ENCODE measurements at places on chromosomes 4 and X.

- DNase-seq, result no peak
Measured at GRCh38 chr4:86130160-86130933, 229.5 kb downstream of the MAPK10 start.

GRCh38 chrX:10414862-10415261 lies 205.5 kb downstream of the MID1 start:
- DNase-seq, result no peak

DNA sequence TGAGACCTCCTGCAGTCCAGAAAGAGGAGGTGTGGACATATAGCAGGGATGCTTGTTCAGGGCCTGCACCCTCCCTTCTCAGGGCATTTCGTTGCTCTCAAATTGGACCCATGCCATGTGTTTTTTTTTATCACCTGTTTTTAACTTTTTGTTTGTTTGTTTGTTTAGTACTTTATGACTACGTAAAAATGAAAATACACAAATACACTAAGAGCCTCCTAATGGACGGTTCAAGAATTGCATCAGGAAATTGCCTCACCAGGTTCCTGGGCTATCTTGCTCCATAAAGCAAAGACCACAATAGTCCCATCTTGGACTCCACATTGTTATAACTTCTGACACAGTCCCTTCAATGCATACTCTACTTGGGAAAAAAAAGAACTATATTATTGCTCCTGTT lies 1685.9 kb upstream of the TENM3 start:
- no peak for DNase-seq

- no peak for DNase-seq
Measured at GRCh38 chr4:574346-575161, 1.5 kb downstream of the TMEM271 start.

- DNase-seq, result no peak
Measured at GRCh38 chr4:81756973-81757372, 285.3 kb upstream of the RASGEF1B start.

GRCh38 chr4:5734853-5735252 lies 23.9 kb downstream of the EVC start:
- DNase-seq, result no peak

- no peak for DNase-seq
Measured at GRCh38 chr4:4325321-4325720, 35.3 kb downstream of the ZBTB49 start.

DNA sequence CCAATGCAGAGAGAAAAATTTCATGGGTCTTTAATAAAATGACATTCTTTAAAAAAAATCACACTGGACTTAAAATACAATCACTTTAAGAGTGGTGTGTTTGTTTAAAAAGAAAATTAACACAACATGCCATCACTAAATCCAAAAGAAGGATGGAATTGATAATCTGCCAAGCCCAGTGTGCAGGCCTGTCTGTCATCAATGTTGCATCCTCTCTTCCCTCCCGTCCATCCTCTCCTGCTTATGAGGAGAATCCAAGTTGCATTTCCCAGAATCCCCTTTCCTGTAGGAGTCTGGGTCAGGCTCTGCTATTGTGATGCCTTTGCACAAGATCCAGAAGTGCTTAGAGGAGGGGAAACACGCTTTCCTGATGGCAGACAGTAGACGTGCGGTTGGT lies 169.4 kb downstream of the MID1 start:
- DNase-seq, result no peak

Measured in NCI-H1417 treated with DMSO at 0.1 percent for 48 hours (cell line).